ENCODE measurements at places on chromosomes 2 and 18.

DNA sequence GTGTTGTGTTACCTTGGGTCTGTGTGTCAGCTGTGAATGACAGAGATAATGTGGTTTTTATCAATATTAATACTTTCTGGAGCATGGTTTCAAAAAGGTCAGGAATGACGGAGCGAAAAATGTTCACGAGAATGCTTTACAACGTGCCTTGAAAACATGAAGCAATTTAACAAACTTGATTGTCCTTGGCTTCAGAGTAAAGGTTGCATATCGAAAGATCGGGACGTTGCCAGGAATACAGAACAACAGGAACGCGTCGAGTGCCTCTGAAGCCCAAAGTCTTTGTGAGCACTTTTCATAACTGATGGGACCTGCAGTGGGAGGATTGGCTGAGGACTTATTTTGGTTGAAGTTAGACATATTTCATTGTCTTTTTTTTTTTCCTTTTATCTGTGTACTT is 206.1 kb downstream of the ZNF407 start:
- DNase-seq, result no peak

DNA sequence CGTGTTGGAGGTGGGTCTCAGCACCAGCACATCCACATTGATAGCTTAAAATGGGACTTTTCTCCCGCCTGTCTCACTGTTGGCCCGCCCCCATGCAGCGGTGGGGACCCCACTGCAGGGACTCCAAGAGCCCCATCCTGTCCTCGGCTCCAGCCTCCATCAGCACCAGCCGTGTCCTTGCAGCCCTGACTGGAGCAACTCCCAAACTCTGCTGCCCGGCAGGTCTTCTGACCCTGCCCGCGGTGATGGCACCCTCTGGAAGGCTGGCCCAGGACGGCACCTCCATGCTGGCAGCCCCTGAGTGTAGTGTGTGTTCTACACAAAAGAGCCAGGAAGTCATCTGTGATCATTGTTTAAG is 41.6 kb upstream of the KCNG2 start:
- DNase-seq, result no peak

- DNase-seq, result no peak
Measured at GRCh38 chr2:3628800-3629199, 29.2 kb upstream of the ALLC start.

DNA sequence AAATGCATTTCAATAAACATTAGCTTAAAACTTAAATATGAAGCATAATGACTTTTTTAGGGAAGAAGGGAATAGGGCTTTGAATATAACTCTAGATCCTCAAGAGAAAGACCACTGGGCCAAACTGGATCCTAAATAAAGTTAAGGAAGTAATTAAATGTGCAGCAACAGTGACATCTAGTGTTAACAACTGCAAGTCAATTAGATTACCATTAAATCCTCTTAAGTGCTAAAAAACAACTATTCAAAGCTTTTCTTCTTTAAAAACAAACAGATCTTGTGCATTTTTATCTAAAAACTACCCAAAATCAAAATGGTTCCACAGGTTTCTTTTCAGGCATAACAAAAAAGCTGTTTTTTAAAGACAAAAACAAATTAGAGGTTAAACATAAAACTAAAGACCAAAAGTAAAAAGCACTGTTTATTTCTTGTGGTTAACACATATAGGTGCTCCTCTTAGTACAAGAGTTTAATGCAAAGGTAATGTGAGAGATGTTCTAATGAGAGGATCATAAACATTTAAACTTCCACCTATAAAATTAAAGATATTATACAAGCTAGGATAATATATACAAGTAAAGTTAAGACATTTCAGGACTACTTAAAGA is 111.4 kb downstream of the THADA start:
- peak; percentile 76 for DNase-seq
